ENCODE measurements at places on chromosomes 13 and 19.

DNA sequence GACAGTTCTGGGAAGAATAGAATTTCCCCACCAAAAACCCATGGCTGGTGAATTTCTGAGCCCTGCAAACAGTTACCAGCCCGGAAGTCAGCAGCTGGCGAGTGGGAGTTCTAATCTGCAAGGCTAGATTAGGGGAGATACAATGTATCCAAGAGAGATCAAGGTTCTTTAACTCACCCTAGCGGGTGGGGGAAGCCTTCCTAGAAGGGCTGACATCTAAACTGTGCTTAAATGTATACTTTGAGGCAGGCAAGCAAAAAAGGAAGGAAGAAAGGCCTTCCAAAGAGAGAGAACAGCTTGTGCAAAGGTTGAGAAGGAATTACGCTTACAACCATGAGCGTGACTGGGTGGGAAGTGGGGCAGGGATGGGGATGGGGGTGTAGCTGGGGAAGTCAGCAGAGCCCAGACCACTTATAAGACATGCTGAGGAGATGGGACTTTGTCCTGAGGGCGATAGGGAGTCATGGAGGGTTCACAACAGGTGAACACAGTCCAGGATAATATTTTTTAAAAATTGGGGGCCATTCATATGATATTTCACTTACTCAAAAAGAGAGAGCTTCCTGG lies 20.8 kb upstream of the ZNRF4 start:
- no peak for DNase-seq

DNA sequence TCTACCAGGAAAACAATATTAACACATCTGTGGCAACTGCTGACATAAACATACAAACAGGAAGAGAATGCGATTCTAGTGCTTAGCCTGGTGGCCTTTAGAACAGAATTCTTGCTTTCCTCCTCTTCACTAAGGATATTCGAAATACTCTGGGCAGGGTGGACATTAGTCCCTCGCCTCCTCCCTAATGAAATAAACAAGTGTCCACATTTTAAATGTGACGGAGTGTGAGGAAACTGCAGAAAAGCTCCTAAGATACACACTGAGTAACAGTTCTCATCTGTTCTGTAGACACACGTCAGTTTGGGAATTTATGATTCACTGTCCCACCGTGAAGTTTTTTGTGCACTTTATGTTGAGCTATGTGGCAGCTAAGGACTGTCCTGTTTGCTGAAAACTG lies 639 bp downstream of the STARD13 start:
- no peak for DNase-seq

DNA sequence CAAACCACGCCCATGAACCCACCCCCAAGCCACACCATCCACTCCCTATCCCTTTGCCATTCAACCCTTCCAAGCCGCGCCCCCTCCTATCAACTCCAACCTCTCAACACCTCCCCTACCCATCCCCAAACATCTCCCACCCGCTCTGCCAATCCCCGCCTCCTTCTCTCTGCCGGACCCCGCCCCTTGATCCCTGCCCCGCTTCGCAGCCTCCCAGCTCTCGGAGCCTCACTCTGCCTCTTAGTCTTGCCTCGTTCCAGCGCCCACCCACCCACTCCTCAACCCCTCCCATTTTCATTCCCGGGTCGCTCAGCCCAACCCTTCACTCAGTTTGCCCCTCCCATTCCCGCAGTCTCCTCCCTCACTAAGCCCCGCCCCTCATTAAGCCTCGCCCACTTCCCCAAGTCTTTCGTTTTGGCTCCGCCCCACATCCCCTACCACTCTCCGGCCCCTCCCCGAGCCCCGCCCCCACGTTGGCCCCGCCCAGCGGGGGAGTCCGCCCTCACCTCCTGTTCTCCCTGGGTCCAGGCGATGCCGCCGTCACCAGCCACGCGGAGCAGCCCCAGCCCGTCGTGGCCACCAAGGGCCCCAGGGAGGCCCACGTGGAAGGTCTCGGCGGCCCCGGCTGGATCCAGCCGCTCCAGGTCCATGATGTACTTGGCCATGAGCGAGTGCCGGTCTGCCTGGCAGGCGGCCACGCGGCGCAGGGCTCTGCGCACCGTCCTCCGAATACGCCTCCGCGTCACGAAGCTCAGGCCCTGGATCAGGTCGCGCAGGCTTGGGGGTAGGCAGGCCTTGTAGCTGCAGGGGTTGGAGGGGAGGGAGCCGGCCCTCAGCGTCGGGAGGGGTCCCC lies 5.7 kb downstream of the JAK3 start:
- DNase-seq: no peak

GRCh38 chr13:67221630-67222226 lies 8.4 kb downstream of the PCDH9 start:
- DNase-seq: no peak

- no peak for DNase-seq
Observed at GRCh38 chr13:27997904-27998522, 9.5 kb upstream of the URAD start.
